ENCODE measurements at places on chromosomes 1 and 21.
A peak's percentile ranks its signal among the peaks of the same experiment; 100 is the strongest.

DNA sequence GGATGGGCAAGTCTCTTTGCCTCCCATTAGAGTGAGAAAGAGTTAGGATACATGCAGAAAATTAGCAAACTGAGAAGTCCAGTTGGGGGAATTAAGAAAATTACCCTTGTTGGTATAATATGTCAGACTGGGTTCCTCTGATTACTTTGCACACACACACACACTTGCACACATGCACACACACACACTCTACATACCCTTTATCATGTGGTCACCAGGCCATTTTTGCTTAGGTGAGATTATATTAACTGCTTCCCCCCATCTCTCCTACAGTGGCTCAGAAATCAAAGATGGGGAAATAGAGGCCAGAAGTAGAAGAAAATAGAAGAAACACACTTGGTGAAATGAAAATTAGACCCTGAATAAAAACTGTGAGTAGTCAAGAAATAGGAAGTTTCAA is 917 bp upstream of the LIX1L start:
- no peak for DNase-seq

GRCh38 chr21:22965455-22966135 is 1967.4 kb downstream of the NCAM2 start:
- DNase-seq: no peak

- peak; percentile 59 for DNase-seq
Measured at GRCh38 chr1:230270559-230271281, 155.4 kb downstream of the PGBD5 start.

- DNase-seq: no peak
Measured at GRCh38 chr1:11357276-11357675, 84.3 kb downstream of the UBIAD1 start.

DNA sequence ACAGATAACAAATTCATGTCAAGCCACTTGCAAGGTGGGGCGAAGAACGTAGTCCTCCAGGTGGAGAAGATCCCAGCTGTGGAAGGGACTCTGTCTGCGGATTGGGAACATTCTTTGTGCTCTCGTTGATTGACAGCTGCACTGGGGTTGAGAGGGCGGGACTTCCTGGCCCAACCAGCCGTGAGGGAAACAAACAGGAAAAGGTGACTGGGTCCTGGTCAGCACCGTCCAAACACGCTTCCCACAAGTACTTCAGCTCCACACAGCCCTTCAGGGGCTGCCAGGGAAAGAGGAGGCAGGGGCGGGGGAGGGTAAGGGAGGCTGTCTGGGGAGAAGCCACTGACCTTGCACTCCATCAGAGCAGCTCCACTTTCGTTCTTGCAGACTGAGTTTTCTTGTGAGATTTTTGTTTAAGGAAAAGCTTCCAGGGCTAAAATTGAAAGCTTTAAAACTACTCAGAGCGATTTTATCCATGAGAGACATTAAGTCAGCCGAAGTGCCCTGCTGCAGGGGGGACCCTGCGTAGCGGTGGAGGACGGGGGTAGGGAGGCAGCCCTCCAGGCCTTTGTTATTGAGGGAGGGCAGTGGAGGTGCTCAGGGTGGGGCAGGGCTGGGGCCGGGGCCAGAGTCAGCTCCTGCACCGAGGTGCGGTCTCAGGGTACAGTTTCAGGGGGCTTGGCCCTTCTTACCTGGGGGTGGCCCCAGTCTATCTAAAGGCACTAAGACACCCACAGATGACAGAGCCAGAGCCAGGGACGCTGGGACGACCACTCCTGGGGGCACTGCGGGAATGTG is 21.6 kb upstream of the STUM start:
- peak; percentile 29 for DNase-seq

DNA sequence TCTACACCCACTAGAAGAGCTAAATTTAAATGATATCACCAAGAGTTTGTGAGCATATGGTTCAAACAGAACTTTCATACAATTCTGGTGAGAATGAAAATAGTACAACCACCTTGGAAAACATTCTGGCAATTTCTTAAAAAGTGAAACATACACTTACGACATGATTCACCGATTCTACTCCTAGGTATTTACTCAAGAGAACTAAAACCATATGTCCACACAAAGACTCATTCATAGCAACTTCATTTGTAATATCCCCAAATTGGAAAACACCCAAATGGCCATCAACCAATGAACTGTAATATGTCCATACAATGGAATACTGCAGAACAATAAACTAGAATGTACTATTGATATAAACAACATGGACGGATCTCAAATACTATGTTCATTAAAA is 51.2 kb upstream of the ADAM30 start:
- peak; percentile 39 for DNase-seq

GRCh38 chr1:67750691-67751054 is 65.7 kb downstream of the GADD45A start:
- no peak for DNase-seq

DNA sequence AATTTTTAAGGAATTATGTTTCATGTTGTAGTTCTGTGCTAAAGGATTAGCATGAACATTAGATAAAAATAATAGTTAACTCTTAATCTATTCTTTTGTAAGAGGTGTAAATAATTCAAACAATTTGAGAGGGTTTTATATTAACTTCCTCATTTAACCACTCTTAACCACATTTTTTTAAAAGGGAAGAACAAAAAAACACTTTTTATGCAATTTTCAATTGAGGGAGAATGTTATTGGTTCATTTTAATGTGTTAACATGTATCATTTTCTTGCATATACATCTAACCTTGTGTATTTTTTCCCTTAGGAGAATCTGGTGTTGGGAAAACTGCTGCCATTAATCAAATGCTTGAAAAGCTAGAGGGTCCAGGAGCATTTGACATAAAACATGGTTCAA is 169.0 kb downstream of the LBR start:
- no peak for DNase-seq

- DNase-seq: peak; percentile 43
Measured at GRCh38 chr1:26677306-26678115, 18.3 kb upstream of the ARID1A start.

DNA sequence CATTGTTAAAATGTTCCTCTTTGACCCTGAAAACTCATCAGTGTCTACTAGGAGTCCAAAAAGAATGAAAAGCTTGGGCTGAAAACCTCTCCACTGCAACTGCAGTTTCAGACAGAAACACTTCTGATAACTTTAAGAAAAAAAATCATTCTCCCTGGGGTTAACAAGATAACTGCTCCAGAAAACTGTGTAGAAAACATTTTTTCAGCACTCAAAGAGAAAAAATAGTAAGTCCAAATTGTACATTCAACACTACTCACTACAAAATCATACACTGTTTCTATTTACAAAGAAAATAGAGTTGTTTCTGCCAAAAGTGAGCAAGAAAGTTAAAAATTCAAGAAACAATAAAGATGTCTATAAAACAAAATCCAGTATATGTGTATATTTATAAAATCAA is 157.8 kb downstream of the RERE start:
- DNase-seq: no peak

GRCh38 chr1:110004583-110004982 is 20.0 kb downstream of the AHCYL1 start:
- no peak for DNase-seq

DNA sequence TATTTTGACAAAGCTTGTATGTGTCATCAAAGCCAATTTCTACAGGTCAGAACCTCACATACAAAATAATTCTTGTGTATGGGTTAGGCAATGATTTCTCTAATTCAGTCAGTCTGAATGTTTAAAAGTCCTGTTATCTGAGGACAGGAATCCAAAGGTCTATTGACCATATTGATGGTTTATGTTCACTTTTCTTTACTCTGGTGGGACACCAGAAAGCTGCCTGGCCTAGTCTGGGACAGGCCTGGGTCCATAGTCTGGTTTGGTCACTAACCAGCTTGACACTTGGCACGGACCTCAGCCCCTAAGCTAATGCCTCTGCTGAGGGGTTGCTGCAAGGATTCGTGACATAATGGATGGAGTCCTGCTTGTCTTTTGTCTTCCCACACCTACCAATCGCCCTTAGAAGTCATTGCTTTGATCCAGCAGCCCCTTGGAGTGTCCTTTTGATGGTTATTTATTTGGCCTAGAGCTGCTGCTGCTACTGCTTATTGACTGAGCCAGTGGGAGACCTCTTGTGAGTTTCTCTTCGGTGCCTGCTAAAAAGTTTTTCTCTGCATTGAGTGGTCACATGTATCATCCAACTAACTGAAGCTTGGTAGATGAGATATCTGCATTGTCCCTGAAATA is 15.7 kb downstream of the IFNAR2 start:
- no peak for DNase-seq

GRCh38 chr1:220386494-220387195 is 114.4 kb upstream of the RAB3GAP2 start:
- no peak for DNase-seq
